Progenitor cell of endocrine pancreas (in vitro differentiated cells): ENCODE measurements at places on chromosomes 11 and 22.
A peak's percentile ranks its signal among the peaks of the same experiment; 100 is the strongest.

DNA sequence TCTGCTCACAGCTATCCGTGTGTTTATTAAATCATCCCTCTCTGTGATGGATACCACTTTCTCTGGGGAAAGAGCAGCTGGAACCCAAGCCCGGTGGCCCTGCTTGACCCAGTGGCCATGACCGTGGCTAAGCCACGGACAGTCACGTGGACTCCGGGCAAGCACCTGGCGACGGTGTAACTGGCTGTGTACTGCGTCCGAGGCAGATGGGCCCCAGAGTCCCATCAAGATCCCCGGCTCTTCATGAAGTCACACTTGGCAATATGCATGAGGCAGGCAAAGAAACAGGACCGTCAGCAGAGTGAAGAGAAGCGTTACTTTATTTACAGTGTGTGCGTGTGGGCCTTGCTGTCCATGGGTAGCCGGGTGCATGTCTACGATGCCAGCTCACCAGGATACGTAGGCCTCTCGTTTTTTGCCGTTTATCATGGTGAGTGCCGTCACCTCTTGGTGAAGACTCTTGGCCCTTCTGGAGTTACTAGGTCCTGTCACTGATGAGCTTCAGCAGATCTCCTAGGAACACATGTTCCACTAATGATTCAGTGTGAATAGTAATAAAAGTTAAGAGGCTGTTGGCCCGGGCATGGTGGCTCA is 366.3 kb downstream of the TBC1D22A start:
- H3K4me1 ChIP-seq, result peaks cover under 1% of the 10 kb centered on the region
- H3K27ac ChIP-seq, result no peak overlapping the region
- DNase-seq, result no peak
- peaks cover 11% of the 10 kb centered on the region for H3K27me3 ChIP-seq

GRCh38 chr11:5665746-5666401 is 19.0 kb downstream of the TRIM5 start:
- H3K4me1 ChIP-seq, result peaks cover 5% of the 10 kb centered on the region
- no peaks in the 10 kb centered on the region for H3K27me3 ChIP-seq
- peak overlapping the region; percentile 46 for H3K27ac ChIP-seq
- no peak for DNase-seq
- peaks cover 34% of the 10 kb centered on the region for H3K36me3 ChIP-seq

GRCh38 chr11:102666331-102666957 is 39.1 kb downstream of the MMP27 start:
- H3K27ac ChIP-seq, result no peak overlapping the region
- H3K27me3 ChIP-seq, result peaks cover 14% of the 10 kb centered on the region
- no peak for DNase-seq

- no peak overlapping the region for H3K4me3 ChIP-seq
- DNase-seq, result no peak
- H3K4me1 ChIP-seq, result peaks cover 3% of the 10 kb centered on the region
- peak overlapping the region; percentile 53 for H3K27ac ChIP-seq
Measured at GRCh38 chr22:27100789-27101188, 443.4 kb downstream of the MIAT start.

DNA sequence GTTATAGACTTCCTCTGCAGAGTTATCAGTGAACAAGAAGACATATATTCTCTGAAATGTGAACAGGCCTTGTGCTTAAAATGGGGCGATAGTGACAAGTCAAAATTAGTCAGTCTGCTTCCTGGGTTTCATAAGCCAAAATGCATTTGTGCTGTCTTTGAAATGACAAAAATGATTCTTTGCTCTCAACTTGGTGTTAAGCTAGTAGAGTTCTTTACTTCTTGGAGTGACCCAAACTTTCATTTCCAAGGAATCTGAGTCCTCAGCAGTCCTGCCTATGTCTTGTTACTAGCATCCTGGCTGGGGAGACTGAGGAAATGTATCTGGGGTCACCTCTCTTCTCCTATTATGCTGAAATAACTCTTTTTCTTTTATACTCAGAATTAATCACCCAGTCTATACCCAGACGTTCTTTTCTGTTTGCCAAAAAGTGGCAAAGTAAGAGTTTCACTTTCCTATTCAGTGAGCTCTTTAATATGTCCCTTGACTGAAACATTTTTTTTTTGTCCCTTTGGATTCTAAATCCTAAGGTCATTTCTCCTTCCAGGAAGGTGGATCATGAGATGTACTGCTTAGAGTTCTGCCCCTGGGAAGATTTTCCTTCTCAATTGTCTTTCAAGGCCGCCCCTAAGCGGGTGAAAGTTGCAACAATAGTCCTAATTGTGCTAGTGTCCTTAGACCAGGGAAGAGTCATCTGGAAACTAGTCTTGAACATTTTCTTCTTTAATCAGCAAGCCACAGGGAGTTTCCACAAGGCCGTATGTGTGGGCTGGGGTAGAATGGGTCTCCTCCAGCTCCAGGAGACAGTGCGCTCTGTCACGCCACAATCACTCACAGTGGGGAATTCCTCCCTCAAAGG is 53.0 kb upstream of the RDX start:
- H3K27ac ChIP-seq, result no peak overlapping the region
- no peak for DNase-seq
- no peak overlapping the region for H3K4me3 ChIP-seq
- H3K36me3 ChIP-seq, result no peaks in the 10 kb centered on the region
- H3K4me1 ChIP-seq, result peaks cover 3% of the 10 kb centered on the region

DNA sequence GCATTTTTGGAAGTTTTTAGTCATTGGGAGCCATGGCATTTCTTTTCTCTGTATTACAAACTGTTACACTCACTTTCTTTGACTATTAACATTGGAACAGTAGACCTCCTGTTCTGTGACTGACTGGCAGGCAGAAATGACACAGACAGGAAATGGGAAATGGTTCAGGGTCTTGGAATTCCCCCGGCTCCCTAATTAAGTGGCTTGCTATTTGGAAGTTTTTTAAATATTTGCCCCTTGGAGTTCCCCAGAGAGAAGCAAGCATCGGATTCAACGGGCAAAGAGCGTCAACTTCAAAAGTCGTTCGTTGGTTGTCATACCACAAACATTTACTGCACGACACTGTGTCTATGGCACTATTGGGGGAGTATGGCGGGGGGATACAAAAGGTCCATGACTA is 1.1 kb upstream of the BIRC2 start:
- peak overlapping the region; percentile 98 for H3K27ac ChIP-seq
- no peak for DNase-seq
- peaks cover 34% of the 10 kb centered on the region for H3K4me1 ChIP-seq

DNA sequence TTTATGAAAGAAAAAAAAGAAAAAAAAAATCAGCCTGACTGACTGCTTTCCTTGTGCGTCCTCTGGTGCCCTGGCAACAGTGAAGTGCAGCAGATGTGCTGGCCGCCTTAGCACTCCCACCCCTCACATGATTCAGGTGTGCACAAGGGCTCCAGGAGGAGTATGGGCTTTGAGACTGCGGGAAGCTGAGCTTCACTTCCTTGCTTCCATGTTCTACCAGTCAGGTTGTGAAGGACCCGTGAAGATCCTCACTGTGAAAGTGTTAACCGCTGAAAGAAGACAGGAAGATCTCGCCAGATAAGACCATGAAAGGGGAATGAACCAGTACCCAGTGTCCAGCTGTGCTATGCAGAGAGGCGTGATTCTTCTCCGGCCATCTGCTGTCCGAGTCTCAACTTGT is 48.2 kb downstream of the HIRA start:
- H3K27ac ChIP-seq, result peak overlapping the region; percentile 39
- no peaks in the 10 kb centered on the region for H3K4me1 ChIP-seq
- H3K36me3 ChIP-seq, result peaks cover 18% of the 10 kb centered on the region

- H3K36me3 ChIP-seq, result no peaks in the 10 kb centered on the region
- H3K4me3 ChIP-seq, result no peak overlapping the region
- H3K27me3 ChIP-seq, result no peaks in the 10 kb centered on the region
- no peak overlapping the region for H3K27ac ChIP-seq
- no peaks in the 10 kb centered on the region for H3K4me1 ChIP-seq
- no peak for DNase-seq
Measured at GRCh38 chr11:102589047-102589459, 36.1 kb downstream of the MMP20 start.
